Left ventricle myocardium inferior (tissue), 1 donor: ENCODE measurements at places on chromosomes 6 and 20. TPM values are rescaled to one million over a fixed set of nuclear protein-coding genes. Genes with fewer than 3 reads are reported as not detected.

GRCh38 chr6:27866357-27867050, 45.7 kb downstream of the OR2B2 start:
- DNase-seq, result no peak

GRCh38 chr6:133648581-133648980, 240.3 kb upstream of the TCF21 start:
- DNase-seq, result no peak

Gene C6orf141
- 0.41 TPM for total RNA-seq

Gene KCNK16
- not detected for total RNA-seq

Gene TCF21
- 5.3 TPM for total RNA-seq
